A549 treated with Mapracorat at 1 μM for 4 hours (cell line): ENCODE measurements at places on chromosomes 3 and 15. TPM values are rescaled to one million over a fixed set of nuclear protein-coding genes. Genes with fewer than 3 reads are reported as not detected.

COL6A5 gene
- total RNA-seq: 0.05 TPM in 1 of 5 replicates, not detected in the others

SNRPN gene
- 95.9 to 102 TPM (median 96.5 TPM) in 5 replicates for total RNA-seq

FURIN gene
- 43.2 to 65.1 TPM (median 59.8 TPM) in 5 replicates for total RNA-seq

LRRIQ4 gene
- not detected in 5 replicates for total RNA-seq

HES1 gene
- total RNA-seq: 9.5 to 14.1 TPM (median 11.3 TPM) in 5 replicates

NAALADL2 gene
- 0.18 to 0.35 TPM in 2 of 5 replicates, not detected in the others for total RNA-seq

CPN2 gene
- not detected in 5 replicates for total RNA-seq
